Stomach (tissue), 19 donors: ENCODE measurements at places on chromosomes 7 and 10. TPM values are rescaled to one million over a fixed set of nuclear protein-coding genes. Genes with fewer than 3 reads are reported as not detected.

The FAM24B gene
- total RNA-seq: not detected

The AQP1 gene
- 78.8 TPM for total RNA-seq

The STOX1 gene
- 13.8 TPM for total RNA-seq

The CEP41 gene
- total RNA-seq: 6.2 TPM

The FAM13C gene
- total RNA-seq: 47.3 TPM

The AIMP2 gene
- 25.9 TPM for total RNA-seq

The HOXA3 gene
- 8.1 TPM for total RNA-seq

The OPN1SW gene
- not detected for total RNA-seq

The BBS9 gene
- 43.9 TPM for total RNA-seq

The PLEKHS1 gene
- 1.3 TPM for total RNA-seq

The ZNF25 gene
- 15.2 TPM for total RNA-seq

The FGL2 gene
- total RNA-seq: 179 TPM

DNA sequence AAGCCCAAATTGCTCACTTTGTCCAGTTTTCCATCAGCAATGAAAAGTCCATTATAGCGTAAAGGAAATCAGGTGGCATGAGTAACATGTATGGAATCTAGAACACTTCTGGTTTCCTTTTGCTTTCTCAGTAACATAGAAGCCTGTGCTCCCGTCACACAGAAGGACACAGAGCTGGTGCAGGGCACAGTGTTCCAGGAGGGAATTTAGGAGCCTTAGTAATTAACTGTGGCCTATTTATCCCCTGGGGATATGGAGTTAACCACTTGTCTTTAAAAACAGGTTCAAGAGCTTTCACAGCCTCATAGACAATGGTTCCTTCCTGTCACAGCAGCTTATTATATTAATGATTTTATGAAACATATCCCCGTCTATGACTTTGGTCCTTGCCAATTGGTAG lies 189.9 kb downstream of the NEBL start:
- no peak for DNase-seq

- DNase-seq: no peak
Observed at GRCh38 chr7:6157685-6158423, 114.6 kb downstream of the CYTH3 start.

DNA sequence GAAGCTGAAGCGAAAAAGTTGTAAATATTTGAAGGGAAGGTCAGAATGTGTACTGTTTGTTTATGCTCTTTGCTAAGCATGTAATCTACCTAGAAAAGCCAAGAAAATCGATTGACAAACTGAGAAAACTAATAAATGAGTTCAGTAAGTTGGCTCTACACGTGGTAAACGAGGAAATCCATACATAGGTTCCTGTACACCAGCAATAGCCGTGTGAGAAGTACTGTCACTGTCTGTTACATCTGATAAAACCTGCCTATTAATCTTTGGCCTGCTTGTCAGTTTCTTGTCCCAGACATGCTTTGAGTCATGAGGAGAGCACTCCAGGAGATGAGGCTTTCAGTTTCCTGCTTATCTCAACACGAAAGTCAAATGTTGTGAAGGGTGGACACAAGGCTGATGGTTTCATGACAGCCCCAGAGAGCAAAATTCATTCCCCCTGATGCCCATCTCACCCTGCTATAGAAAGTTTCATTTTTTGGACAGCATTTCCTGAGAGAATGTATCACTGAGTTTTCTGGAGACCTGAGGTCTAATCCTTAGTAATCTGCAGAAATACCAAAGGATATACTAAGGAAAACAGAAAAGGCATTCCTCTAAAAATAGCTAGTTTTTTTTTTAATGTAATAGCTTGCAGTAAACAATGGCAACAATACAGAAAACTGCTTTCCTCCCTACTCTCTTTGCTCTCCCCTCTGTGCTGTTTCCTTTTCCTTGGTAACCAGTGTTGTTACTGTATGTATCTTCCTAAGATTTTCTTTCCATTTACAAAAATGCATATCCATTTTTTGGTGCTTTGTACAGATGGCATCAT lies 18.8 kb downstream of the BMPR1A start:
- no peak for DNase-seq

- no peak for DNase-seq
Observed at GRCh38 chr10:84412482-84412881, 84.1 kb downstream of the CCSER2 start.

DNA sequence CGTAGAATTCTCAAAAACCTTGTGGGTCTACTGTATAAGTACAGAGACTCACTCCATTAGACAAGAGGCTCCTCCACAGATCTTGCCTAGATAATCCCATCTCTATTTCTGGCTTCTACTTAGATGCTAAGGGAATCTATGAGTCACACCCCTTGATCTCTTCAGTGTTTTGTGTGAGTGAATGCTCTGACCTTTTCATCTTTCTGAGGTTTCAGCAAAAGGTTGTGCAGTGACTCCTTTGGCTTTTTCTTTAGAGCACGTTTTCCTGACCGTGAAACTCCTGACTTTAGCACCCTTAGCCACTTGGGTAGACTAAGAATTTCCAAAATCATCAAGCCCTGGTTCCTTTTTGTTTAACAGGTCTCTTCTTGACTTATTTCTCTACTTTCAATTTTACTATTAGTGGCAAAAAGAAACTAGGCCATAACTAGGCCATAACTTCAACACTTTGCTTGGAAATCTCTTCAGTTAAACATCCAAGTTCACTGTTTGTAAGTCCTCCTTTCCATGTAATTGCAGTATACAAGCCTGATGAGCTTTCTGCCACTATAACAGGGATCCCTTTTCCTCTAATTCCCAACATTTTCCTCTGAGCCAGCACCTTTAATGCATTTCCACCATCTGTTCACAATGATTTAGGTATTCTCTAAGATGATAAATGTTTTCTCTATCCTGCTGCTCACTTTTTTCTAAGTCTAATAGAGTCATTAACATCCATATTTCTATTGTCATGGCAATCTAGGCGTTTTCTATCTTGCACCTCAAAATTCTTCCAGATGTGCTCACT lies 19.4 kb downstream of the COPG2 start:
- DNase-seq: no peak

- peak; percentile 82 for DNase-seq
Observed at GRCh38 chr10:86968271-86968993, at the start of gene ADIRF. Gene ADIRF (plus strand): TSS chr10:86968482. CDS start chr10:86968545, 63 bp downstream.

GRCh38 chr10:53469383-53469782 lies 696.8 kb upstream of the MBL2 start:
- DNase-seq: no peak

DNA sequence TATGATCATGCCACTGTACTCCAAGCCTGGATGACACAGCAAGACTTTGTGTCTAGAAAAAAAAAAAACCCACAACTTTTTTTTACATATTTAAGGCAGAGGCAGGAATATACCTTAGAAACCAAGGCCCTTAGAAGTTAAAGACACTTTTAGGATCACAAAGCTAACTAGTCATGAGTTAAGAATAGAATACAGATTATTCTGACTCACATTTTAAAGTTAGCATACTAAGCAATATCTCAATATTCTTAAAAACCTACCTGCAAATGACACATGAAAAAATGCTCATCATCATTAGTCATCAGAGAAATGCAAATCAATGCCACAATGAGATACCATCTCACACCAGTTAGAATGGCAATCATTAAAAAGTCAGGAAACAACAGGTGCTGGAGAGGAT lies 177.7 kb downstream of the CHCHD3 start:
- no peak for DNase-seq

GRCh38 chr7:135430626-135431025 lies 79.3 kb downstream of the CNOT4 start:
- no peak for DNase-seq

- DNase-seq: peak; percentile 64
Observed at GRCh38 chr7:110852156-110852940, 238.6 kb upstream of the LRRN3 start.

- no peak for DNase-seq
Observed at GRCh38 chr7:98866351-98866750, 3.5 kb downstream of the TMEM130 start.

DNA sequence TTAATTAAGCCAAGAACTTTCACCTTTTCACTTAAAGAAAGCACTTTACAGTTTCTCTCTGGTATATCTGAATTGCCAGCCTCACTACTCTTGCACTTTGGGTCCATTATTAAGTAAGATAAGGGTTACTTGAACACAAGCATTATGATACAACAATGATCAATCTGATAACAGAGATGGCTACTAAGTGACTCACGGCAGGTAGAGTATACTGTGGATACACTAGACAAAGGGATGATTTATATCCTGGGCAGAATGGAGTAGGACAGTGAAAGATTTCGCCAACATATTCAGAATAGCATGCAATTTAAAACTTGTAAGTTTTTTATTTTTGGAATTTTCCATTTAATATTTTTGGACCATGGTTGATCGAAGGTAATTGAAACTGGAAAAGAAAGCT lies 34.3 kb upstream of the ITGB8 start:
- DNase-seq: no peak

- no peak for DNase-seq
Observed at GRCh38 chr7:47759056-47759706, 177.3 kb upstream of the TNS3 start.

DNA sequence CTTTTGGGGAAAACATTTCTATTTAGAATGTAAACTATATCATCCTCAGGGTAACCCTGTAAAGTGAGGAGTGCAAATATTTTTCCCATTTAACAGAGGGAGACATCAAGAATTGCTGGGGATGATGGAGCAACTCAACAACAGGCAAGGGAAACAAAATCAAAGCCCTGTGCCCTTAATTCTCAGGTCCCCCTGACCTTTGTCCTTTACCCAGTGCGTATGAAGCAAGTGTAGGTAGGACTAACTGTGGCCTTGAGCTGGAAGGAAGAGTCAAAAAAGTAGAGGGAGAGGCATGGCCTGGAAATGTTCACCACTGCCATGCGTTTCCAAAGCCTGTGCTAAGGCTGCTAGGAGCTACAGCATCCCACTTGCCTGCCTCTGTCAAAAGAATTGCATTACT lies 896.9 kb downstream of the LRMDA start:
- DNase-seq: no peak

- DNase-seq: no peak
Observed at GRCh38 chr7:24721481-24722001, 35.7 kb downstream of the GSDME start.

GRCh38 chr7:15581352-15581951 lies 19.6 kb upstream of the AGMO start:
- no peak for DNase-seq

- no peak for DNase-seq
Observed at GRCh38 chr7:132488634-132489302, 87.5 kb downstream of the PLXNA4 start.

- DNase-seq: no peak
Observed at GRCh38 chr7:12814107-12814506, 126.7 kb downstream of the ARL4A start.

- DNase-seq: no peak
Observed at GRCh38 chr7:129412501-129412900, 21.7 kb upstream of the STRIP2 start.

DNA sequence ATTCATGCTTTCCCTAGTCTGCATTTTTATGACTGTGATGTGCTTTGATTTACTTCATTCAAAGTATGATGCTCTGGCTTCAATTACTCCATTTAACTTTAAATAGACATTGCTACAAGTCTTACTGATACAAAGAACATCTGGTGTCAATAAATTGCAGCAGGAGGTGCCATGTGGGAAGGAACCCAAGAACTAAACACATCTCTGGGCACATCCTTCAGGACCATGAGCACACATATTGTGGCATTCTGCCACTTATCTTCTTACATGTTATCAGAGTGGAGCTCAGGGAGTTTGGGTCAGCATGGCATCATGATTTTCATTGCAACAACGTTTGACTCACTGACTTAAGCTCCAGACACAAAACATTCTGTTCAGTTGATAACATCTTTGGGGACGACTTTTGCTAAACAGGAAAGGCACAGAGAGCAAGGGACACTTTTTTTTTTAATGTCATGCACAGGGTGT lies 227.0 kb downstream of the DKK1 start:
- DNase-seq: no peak

- no peak for DNase-seq
Observed at GRCh38 chr10:78000956-78001472, 28.3 kb downstream of the POLR3A start.

- DNase-seq: no peak
Observed at GRCh38 chr7:75743455-75743859, 4.7 kb upstream of the HIP1 start.

GRCh38 chr7:1423264-1423811 lies 35.9 kb downstream of the MICALL2 start:
- no peak for DNase-seq

DNA sequence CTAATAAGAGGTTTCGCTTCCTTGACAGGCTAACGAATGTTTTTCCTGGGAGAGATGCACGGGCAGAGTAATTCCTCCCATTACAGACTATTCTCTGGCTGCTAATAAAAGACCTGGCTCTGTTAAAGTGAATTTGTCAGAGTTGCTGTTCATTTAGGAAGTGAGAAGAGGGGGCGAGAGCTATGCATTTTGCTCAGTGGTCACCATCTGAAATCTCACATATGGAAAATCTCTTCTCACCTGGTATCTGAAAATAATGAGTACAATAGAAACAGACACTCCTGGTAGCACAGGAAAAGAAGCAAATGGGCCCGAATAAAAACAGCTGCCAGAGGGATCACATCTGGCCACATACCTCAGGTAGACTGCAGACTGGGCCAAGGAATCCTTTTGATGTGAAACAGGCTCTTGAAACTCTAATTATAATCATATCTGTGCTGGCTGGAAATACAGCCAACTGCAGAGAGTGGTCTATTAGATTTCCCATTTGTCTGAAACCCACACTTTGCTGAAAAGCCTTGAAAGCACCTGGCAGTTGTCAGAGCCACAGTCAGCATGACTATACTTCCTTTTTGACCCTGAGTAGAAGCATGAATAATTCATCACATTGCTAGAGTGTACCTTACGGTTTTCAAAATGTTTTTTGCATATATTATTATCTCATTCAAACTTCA lies 33.6 kb downstream of the AOAH start:
- DNase-seq: peak; percentile 38

- DNase-seq: peak; percentile 73
Observed at GRCh38 chr7:101125989-101126650, 784 bp upstream of the SERPINE1 start.

GRCh38 chr7:81501220-81501619 lies 268.6 kb downstream of the HGF start:
- peak; percentile 23 for DNase-seq

GRCh38 chr10:100020142-100020885 lies 10.6 kb upstream of the DNMBP start:
- DNase-seq: no peak

GRCh38 chr7:34165927-34166550 lies 260.7 kb downstream of the BMPER start:
- DNase-seq: peak; percentile 38

DNA sequence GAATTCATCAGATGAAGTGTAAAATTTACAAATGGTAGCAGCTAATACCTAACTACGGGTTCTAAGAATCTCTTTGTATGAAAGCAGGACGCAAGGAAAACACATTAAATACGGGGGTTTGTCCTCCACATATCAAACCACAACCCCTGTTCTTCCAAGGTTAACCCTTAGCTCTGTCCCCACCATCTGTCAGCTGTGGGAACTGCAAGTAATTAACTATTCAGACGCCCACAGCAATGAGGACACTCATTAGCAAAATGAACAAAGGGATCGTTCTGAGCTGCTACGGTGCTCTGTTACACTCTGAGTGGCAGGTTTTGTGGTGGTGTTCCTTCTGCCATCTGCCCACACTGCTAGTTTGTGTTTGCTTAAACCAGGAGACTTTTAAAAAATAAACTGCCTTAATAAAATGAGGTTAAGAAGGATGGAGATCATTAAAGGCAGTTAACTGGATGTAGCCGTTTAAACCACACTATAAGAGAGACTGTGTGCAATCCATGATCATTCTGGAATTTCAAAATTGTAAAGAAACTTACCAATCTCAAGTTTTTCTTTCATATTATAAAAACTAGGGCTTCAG lies 51.4 kb downstream of the C10orf67 start:
- peak; percentile 68 for DNase-seq
